ENCODE measurements at places on chromosomes 2 and 18.

DNA sequence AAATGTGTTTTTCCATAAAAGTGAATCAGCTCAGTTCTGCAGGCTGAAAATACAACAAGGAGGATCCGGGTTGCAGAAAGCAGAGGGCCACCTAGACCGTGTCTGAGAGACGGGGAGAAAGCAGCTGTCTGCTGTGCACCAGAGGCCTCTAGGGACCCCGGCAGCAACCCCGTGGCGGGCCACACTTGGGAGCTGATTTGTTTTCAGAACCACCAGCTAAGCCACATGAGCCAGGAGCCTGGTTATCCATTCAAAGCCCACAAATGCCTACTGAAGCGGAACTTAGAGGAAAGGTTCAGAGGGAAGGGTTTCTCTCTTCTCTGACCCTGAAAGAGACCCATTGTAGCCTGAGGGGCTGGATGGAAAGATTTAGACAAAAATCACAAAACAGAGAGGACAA is 28.4 kb upstream of the ID2 start:
- no peak for DNase-seq

- peak; percentile 11 for DNase-seq
Measured at GRCh38 chr2:206555721-206556120, 86.6 kb upstream of the FAM237A start.

GRCh38 chr2:157170299-157170698 is 87.2 kb upstream of the GALNT5 start:
- DNase-seq = no peak

DNA sequence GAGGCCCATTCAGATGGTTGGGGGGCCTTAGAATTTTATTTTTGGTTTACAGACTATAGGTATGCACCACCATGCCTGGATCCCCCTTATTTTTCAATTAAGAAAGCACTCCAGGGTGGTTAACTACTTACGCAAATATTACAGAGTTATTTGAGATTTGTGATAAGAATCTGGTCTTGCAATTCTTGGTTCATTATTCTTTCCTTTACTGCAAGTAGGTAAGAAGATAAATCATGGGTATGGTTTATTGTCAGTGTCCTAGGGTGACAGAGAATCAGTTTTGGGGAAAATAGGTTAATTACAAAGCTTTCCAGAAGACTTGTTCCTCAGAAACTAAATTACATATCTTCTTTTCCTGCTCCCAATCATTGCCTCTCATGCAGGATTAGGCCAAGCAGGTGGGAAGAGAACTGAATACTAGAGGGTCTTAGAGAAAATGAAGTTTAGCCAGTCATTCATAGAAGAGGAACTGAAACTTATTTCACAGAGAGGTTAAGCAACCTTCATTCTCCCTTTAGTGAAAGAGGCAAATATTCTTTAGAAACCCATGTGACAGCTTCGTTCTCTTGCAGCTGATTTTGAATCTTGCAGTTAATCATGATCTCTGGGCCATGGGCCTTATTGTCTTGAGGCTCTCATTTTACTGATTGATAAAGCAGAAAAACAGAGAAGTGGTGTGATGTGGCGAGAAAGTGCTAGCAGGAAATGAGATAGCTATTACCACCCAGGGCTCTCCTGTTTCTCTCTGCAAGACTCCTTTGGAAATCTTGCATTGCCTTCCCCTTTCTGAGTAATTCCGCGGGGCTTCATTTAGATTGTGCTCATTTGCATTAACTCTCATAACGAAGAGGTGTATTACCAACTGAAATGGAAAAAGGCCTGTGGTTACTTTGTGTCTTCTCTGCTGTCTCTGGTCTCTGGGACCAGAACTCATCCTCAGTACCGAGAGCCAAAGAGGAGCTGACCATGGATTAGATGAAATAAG is 44.8 kb upstream of the ARHGAP25 start:
- no peak for DNase-seq

All from muscle of arm (tissue), 14 donors.